ENCODE measurements at places on chromosomes 13 and 19.
A peak's percentile ranks its signal among the peaks of the same experiment; 100 is the strongest.

- no peak for DNase-seq
These were observed 1.9 kb upstream of the CACNG8 start for GRCh38 chr19:53960886-53961285.

GRCh38 chr19:2084993-2085720 is 11.0 kb downstream of the MOB3A start:
- peak; percentile 72 for DNase-seq

DNA sequence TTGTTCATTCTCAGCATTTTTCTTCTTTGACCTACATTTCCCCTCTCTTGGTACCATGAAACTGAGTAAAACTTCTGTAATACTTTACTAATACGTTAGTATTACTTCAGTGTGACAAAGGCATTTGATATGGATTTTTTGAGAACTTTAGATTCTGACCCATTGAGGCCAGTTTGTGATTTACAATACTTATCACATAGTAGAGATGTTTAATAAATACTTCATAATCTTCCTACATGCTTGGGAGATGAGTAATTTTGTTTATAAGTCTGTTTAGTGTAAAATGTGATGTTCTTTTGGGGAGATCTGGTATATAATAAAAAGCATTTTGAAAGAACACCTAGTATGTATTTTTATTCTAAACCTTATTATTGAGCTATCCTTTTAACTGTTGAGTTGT is 29.7 kb downstream of the GTF2F2 start:
- DNase-seq: no peak

DNA sequence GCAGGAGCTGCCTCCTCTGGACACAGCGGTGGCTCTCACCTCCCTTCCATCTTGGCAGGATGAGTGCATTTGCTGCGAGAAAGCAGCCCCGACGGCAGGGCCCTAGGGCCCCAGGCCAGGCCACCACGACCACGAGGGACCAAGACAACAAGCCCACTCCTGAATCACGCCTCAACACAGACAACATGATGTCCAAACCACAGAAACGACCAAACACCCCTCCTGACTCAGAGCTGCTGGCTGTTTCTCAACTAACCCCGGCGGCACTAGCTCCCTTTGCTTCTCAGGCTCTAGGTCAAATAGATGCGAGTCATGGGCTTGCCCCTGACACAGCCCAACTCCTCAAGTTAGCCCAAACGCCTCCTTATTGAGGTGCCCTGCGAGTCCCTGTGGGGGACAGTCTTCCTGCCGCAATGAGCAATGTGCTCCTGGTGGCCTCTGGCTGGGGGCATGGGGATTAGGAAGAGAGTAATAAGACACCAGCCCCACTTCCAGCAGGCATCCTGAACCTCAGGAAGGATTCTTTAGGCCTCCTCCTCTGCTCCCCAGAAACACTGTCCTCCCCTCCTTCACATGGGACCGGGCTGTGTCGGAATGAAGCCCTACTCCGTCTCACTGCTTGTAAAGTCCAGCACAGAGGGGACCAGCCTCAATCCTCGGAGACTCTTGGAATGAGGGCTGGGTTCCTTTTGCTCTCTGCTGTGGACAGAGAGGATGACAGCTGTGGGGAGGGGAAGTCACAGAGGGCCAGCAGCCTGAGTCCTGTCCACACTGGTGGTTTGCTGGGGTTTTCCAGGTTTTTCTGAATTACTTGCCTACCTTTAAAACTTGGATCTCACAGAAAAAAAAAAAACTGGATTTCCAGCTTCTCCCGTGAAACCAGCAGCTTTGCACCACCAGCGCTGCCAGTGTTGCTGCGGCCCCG is 6.9 kb upstream of the ATF5 start:
- DNase-seq: no peak

GRCh38 chr13:25945596-25945995 is 106.2 kb downstream of the SHISA2 start:
- no peak for DNase-seq

DNA sequence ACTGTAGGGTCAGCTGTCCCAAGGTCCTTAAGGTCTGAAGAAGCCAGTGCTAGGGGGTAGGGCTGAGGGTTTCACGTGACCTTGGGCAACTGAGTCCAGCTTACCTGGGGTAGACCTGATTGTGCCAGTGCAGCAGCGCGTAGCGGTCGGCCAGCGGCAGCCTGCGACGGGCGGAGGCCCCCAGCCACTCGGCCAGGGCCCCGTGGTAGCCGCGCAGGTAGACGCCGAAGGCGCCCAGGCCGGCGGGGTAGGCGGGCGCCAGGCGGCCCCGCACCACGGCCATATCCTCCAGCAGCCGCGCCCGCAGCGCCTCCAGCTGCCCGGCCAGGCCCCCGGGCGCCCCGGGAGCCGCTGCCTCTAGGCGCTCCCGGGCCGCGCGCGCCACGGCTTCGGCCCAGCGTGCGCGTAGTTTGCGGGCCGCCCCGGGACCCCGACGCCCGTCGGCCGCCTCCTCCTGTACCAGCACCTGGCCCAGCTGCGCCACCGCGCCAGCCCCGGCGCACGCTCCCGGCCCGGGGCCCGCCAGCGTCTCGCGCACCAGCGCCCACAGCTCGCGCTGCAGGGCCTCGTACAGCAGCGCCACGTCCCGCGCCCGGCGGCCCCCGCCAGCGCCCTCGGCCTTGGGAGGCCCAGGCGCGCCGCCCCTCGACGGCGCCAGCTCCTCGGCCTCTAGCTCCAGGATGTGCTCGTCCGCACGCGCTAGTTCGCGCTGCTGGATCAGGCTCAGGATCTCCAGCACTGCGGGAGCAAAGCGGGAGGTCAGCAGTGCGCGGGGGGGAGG is 10.9 kb downstream of the EXOC3L2 start:
- no peak for DNase-seq

DNA sequence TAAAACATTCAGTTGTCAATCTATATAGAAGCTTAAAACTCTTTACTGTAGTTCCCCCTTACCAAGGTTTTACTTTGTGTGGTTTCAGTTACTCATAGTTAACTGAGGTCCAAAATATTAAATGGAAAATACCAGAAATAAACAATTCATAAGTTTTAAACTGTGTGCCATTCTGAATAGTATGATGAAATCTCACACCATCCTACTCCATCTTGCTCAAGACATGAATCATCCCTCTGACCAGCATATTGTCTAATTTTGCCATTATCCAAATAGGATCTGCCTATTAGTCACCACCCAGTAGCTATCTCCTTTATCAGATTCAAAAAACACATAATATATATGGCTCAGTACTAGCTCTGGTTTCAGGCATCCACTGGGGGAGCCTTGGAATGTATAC is 22.4 kb downstream of the ZNF571 start:
- DNase-seq: no peak
